ENCODE measurements at places on chromosomes 4 and X. TPM values are rescaled to one million over a fixed set of nuclear protein-coding genes. Genes with fewer than 3 reads are reported as not detected.
A peak's percentile ranks its signal among the peaks of the same experiment; 100 is the strongest.

DNA sequence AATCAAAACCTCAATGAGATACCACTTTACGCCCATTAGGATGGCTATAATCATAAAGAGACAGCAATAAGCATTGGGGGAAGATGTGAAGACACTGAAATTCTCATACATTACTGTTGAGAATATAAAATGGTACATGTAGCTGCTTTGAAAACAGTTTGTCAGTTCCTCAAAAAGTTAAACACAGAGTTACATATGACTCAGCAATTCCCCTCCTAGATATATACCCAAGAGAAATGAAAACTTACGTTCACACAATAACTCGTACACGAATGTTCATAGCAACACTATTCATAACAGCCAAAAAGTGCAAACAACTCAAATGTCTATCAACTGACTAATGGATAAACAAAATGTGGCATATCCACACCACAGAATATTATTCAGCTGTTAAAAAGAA lies 36.6 kb downstream of the PHF8 start:
- no peaks in the 10 kb centered on the region for H3K36me3 ChIP-seq
- H3K4me3 ChIP-seq: no peak overlapping the region
- H3K4me1 ChIP-seq: no peaks in the 10 kb centered on the region
- DNase-seq: no peak

Gene ABLIM2
- total RNA-seq: 15.5 TPM

GRCh38 chrX:133364865-133365264 lies 50.4 kb downstream of the GPC4 start:
- no peak for DNase-seq
- no peaks in the 10 kb centered on the region for H3K27me3 ChIP-seq
- no peaks in the 10 kb centered on the region for H3K36me3 ChIP-seq
- H3K4me3 ChIP-seq: no peak overlapping the region

Gene VCX3B
- not detected for total RNA-seq

DNA sequence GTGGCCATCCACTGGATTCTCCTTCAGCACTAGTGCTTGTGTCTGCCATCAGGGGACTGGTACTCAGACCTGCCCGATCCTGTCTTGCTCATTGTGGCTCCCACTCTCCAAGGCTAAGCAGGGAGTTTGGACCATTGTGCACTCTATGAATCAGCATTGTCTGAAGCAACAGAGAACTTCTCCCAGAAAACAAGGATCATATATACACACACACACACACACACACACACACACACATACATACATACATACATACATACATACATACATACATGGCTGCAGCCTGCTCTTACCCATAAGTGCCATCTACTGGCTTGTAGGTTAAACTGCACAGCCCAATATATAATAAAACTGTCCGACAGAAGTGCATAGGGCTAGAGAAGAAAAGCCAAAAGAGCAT lies 345.3 kb upstream of the LCORL start:
- H3K27me3 ChIP-seq: no peaks in the 10 kb centered on the region
- H3K27ac ChIP-seq: no peak overlapping the region
- no peaks in the 10 kb centered on the region for H3K4me1 ChIP-seq
- H3K36me3 ChIP-seq: no peaks in the 10 kb centered on the region

Gene CSN2
- total RNA-seq: not detected

Gene C1QTNF7
- 12.0 TPM for total RNA-seq

DNA sequence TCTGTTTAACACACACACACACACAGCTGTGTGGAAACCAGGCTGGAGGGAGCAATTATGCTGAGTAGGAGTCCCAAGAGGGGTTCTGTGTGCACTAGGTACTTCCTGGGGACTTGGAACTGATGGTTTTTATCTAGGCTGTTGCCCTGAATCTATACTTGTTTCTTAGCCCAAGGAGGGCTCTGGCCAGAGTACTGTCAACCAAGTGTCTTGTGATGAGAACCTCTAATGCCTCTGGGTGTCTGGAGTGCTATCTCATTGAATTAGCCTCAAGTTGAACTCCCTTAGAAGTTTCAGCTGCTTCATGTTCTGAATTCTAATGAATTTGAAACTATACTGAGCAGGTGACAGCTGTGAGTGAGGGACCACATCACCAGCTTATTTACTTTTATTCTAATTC lies 16.6 kb downstream of the ARHGAP24 start:
- no peak overlapping the region for H3K27ac ChIP-seq
- H3K36me3 ChIP-seq: no peaks in the 10 kb centered on the region
- H3K4me1 ChIP-seq: peaks cover 10% of the 10 kb centered on the region
- H3K4me3 ChIP-seq: no peak overlapping the region
- H3K27me3 ChIP-seq: no peaks in the 10 kb centered on the region

GRCh38 chrX:131633285-131633917 lies 89.5 kb downstream of the OR13H1 start:
- no peak overlapping the region for H3K27ac ChIP-seq
- no peaks in the 10 kb centered on the region for H3K4me1 ChIP-seq
- no peak for DNase-seq
- peaks cover 4% of the 10 kb centered on the region for H3K27me3 ChIP-seq

DNA sequence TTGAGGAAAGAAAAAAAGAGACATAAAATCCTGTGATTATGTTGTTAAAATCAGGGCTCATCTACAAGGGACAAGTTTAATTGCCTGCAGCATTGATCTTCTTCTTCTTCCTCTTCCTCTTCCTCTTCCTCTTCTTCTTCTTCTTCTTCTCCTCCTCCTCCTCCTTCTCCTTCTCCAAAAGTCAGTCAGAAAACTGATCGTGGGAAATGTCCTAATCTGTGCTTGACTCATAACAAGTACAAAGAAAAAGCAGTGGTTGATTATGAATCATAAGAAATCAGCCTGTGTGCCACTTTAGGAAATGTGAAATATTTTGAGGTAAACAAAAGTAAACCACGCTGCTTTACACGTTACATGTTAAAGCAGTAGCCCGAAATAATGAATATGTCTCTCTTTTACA lies 2.7 kb upstream of the ATP10D start:
- H3K4me3 ChIP-seq: no peak overlapping the region
- no peaks in the 10 kb centered on the region for H3K27me3 ChIP-seq
- no peaks in the 10 kb centered on the region for H3K36me3 ChIP-seq
- H3K27ac ChIP-seq: no peak overlapping the region
- DNase-seq: no peak

Gene WNK3
- 2.0 TPM for total RNA-seq

DNA sequence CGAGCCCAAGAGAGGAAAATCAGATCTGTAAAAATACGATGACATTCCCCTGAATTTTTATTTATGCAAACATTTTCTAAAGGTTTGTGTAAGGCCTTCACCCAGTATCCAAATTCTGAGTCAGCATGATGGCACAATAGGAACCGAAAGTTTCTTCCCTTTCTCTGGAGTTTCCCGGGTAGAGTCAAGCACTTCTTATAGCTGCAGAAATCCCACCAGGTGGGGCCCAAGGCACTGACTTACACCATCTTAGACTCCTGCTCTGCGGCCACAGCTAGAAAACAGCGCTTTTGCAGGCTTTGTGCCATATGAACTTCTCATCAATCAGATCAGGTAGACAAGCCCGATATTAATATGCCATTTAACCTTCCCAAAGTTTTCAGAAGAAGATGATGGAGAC lies 13.4 kb downstream of the LEF1 start:
- H3K4me3 ChIP-seq: no peak overlapping the region
- H3K27me3 ChIP-seq: no peaks in the 10 kb centered on the region
- DNase-seq: no peak
- H3K4me1 ChIP-seq: no peaks in the 10 kb centered on the region

- no peaks in the 10 kb centered on the region for H3K4me1 ChIP-seq
- H3K27me3 ChIP-seq: no peaks in the 10 kb centered on the region
- H3K4me3 ChIP-seq: no peak overlapping the region
- no peaks in the 10 kb centered on the region for H3K36me3 ChIP-seq
Measured at GRCh38 chr4:55733932-55734331, 85.7 kb upstream of the EXOC1L start.

GRCh38 chr4:136900696-136901095 lies 631.6 kb downstream of the PCDH18 start:
- H3K36me3 ChIP-seq: no peaks in the 10 kb centered on the region
- DNase-seq: no peak
- H3K4me3 ChIP-seq: no peak overlapping the region
- no peaks in the 10 kb centered on the region for H3K27me3 ChIP-seq
- no peaks in the 10 kb centered on the region for H3K4me1 ChIP-seq

GRCh38 chrX:1336948-1337779 lies 579 bp downstream of the IL3RA start:
- no peaks in the 10 kb centered on the region for H3K4me1 ChIP-seq
- H3K36me3 ChIP-seq: no peaks in the 10 kb centered on the region
- DNase-seq: no peak
- peak overlapping the region; percentile 38 for H3K4me3 ChIP-seq
- no peak overlapping the region for H3K27ac ChIP-seq
- no peaks in the 10 kb centered on the region for H3K27me3 ChIP-seq

Gene TMSB15A
- not detected for total RNA-seq

- no peak overlapping the region for H3K27ac ChIP-seq
- H3K36me3 ChIP-seq: no peaks in the 10 kb centered on the region
- H3K4me3 ChIP-seq: no peak overlapping the region
- H3K4me1 ChIP-seq: peaks cover 9% of the 10 kb centered on the region
- no peaks in the 10 kb centered on the region for H3K27me3 ChIP-seq
- DNase-seq: no peak
Measured at GRCh38 chr4:66572949-66573348, 902.7 kb upstream of the EPHA5 start.

GRCh38 chrX:132041015-132041414 lies 17.9 kb downstream of the STK26 start:
- H3K27ac ChIP-seq: no peak overlapping the region
- H3K4me3 ChIP-seq: no peak overlapping the region
- H3K36me3 ChIP-seq: no peaks in the 10 kb centered on the region
- H3K27me3 ChIP-seq: no peaks in the 10 kb centered on the region
- no peak for DNase-seq

GRCh38 chrX:134636851-134637250 lies 21.4 kb downstream of the PLAC1 start:
- no peak overlapping the region for H3K27ac ChIP-seq
- H3K36me3 ChIP-seq: no peaks in the 10 kb centered on the region
- DNase-seq: no peak
- H3K27me3 ChIP-seq: no peaks in the 10 kb centered on the region

GRCh38 chr4:109708990-109709389 lies 5.7 kb upstream of the CASP6 start:
- H3K27ac ChIP-seq: no peak overlapping the region
- peaks cover 3% of the 10 kb centered on the region for H3K4me1 ChIP-seq
- H3K27me3 ChIP-seq: no peaks in the 10 kb centered on the region
- no peak for DNase-seq
- H3K36me3 ChIP-seq: no peaks in the 10 kb centered on the region
- H3K4me3 ChIP-seq: no peak overlapping the region

DNA sequence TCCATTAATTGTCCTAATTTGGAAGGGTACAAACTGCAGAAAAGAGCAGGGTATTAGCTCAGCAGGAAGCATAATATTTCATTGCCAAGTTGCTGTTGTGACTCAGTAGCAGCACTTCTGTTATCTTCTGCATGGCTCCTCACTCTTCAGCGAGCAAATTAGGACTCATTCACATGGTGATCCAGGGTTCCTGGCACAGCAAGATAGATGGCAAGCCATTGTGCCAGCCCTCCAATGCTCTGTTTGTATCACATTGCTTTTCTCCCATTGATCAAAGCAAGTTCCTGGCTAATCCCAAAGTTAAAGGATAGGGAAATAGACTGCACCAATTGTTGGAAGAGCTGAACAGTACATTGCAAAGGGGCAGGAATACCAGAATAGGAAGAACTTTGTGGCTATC lies 382.5 kb upstream of the ATOH1 start:
- H3K4me1 ChIP-seq: no peaks in the 10 kb centered on the region
- H3K27ac ChIP-seq: no peak overlapping the region
- H3K4me3 ChIP-seq: no peak overlapping the region
- DNase-seq: no peak
- no peaks in the 10 kb centered on the region for H3K27me3 ChIP-seq

DNA sequence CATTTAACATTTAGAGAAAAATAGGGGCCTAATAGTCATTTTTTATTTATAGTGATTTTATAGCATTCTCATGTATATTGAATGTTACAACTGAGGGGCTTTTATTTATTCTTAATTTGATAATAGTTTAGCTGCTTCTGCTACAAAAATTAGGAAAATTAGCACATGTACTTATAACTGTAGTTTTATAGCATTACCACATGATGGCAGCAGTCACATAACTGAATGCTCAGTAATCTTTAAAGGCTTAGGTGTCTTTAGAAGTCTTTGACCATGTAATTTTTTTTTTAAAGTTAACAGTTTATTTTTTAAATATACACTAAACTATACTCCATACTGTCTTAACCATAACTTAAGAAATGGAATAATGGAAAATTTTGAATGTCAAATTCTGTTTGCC lies 136.6 kb downstream of the STAG2 start:
- H3K4me3 ChIP-seq: no peak overlapping the region
- DNase-seq: no peak
- no peaks in the 10 kb centered on the region for H3K4me1 ChIP-seq
- no peak overlapping the region for H3K27ac ChIP-seq

Gene MAGEA3
- not detected for total RNA-seq
